ENCODE measurements at places on chromosomes 3 and 15.

- DNase-seq: no peak
These were observed 32.1 kb downstream of the KIF7 start for GRCh38 chr15:89623165-89623564.

GRCh38 chr15:68375716-68376220 lies 56.2 kb downstream of the ITGA11 start:
- DNase-seq: no peak

- no peak for DNase-seq
These were observed 100.5 kb downstream of the OSBPL10 start for GRCh38 chr3:31880482-31881078.

DNA sequence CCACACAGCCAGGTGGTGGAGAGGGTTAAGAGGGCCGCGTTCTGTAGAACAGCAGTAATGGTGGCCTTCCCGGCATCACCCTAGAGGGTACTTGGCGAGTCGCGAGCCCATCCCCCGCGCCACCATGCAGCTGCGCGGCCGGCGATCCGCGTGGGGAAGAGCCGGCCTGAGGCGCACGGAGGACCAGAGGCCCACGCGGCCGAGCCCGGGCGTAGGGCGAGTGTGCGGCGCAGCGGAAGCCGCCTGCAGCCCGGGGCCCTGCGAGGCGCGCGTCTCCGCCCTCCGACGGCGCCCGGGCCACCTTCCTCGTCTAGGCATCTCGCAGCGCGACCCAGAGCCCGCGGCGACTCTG lies 423 bp downstream of the TKT start:
- DNase-seq: no peak

- no peak for DNase-seq
These were observed 50.0 kb upstream of the ARHGEF26 start for GRCh38 chr3:154071146-154071545.

DNA sequence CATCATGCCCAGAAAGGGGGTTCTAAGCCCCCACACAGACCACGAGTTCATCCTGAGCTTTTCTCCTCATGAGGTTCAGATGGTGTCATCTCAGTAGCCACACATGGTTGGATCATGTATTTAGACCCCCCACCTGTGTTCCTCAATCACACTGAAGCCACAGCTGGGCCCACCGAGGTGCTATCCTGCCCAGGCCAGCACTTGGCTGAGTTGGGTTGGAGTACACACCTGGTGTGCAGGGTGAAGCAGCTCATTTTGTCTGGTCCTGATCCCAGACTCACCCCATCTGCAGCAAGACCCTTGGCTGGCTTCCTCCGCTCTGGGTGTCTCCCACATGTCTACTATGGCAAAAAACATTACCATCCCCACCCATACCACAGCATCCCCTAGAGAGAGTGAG lies 41.9 kb downstream of the ACAA1 start:
- no peak for DNase-seq

GRCh38 chr15:41013691-41014414 lies 60.6 kb downstream of the CHAC1 start:
- no peak for DNase-seq

Measured in muscle of back (tissue), 13 donors.